HS-5 (cell line): ENCODE measurements at places on chromosomes 3 and 15.

DNA sequence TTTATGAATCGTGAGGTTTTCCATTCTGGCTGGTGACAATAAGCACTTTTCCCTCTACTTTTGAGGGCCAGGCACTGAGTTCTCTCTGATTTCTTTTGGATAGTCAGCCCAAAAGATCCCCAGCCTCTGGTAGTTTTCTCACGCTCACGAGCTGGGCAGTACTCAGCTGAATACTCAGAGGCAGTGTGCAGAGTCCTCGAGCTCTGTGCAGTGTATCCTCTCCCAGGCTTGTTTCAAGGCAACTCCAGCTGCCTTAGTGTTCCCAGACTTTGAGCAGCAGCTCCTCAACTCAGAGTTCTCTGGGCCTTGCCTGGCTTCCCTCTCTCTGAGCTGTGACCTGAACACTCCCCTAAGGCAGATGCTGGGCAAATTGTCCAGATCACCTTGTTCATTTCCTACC, 59.1 kb upstream of the IQSEC1 start:
- DNase-seq: no peak

DNA sequence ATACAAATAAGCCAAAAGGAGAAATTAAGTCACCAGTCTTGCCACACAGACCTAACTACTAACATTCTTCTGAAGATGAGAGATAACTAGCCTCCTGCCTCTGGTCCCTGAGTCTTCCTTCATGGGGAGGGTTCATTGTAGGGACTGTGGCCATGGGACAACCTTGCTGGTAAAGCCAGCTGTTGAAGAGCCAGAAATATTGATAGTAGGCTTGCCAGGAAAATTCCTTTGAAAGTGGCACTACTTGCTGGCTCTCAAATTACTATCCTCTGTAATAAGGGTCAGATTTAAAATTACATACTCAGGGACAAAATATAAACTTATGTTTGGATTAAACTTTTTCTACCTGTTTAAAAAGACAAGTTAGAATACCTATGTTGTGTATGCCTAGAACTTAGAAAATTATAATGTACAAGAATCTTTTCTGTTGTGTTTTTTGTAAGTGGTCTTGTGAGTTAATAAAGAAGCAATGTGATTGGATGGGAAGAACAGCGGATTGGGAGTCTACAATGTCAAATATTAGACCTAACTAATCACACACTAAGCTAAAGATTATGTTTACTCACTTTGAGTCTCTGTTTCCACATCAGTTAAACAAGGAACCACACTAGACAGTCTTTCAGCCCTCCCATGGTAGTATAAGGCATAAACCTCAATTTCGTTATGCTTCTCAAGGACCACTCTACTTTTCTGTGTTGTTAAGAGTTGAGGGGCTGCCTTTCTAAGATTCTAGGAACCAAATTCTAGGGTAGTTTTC, 60.0 kb upstream of the TRIM71 start:
- no peak for DNase-seq

DNA sequence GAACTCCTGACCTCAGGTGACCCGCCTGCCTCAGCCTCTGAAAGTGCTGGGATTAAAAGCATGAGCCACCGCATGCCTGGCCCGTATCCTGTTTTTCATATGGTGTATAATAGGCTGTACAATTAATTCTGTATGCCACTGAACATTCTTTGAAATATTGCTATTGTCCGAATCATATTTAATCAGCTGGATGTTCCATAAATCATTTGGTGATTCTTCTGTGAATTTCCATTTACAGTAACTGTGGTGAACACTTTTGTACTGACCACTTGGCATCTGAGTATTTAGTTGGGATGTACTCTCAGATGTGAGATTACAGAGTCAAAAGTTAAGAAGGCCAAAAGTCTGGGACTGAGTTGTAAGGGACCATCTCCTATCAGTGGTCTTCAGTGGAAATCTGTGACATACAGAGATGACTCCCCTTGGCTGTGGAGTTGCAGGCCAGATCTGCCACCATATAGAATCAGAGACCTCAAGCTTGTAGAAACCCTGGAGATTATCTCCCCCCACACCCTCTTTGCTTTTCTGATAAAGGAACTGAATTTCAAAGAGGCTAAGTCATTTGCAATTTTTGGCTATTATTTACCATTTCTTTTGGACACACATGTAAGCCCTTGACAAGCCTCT, 25.7 kb upstream of the DYNC1LI1 start:
- no peak for DNase-seq

- no peak for DNase-seq
Measured at GRCh38 chr15:48759921-48760320, 50.9 kb downstream of the CEP152 start.

GRCh38 chr3:78820542-78820941, 947.3 kb downstream of the ROBO1 start:
- DNase-seq: no peak

DNA sequence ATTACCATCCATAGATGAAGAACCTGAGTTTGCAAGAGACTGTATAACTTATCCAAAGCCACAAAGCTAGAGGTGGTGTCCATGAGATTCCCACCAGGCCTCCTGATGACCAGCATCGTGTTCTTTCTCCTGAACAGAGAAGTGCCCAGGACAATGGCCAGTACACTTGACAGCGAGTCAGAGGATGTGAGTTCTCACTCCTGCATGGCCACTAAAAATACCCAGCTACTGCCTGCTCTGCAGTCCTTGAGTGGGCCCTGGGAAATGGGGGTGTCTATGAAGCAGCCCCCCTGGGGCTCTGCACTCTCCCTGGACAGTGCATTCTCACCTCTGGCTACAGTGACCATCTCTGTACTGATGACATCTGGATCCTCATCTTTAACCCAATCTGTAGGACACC, 201.2 kb downstream of the RPLP1 start:
- no peak for DNase-seq
